ENCODE measurements at places on chromosomes 12 and 14. TPM values are rescaled to one million over a fixed set of nuclear protein-coding genes. Genes with fewer than 3 reads are reported as not detected.

Gene BATF
- 0.91 TPM for polyA plus RNA-seq

Gene TAS2R30
- polyA plus RNA-seq = 0.25 TPM

Gene ASCL1
- not detected for polyA plus RNA-seq

Gene ANKRD33
- not detected for polyA plus RNA-seq

Gene NKX2-1
- not detected for polyA plus RNA-seq

Gene NRXN3
- polyA plus RNA-seq = 1.5 TPM

Gene LRR1
- polyA plus RNA-seq = 3.5 TPM

Gene STXBP6
- 26.5 TPM for polyA plus RNA-seq

Gene EGLN3
- 85.6 TPM for polyA plus RNA-seq

Gene RHEBL1
- 0.59 TPM for polyA plus RNA-seq

All from right cardiac atrium (tissue), 5 donors.